Activated naive CD8-positive, alpha-beta T cell treated with anti-CD3 and anti-CD28 coated beads, Interleukin-2, amount 50 U/mL, for 24 hours (primary cell): ENCODE measurements at places on chromosomes 2 and 18.

DNA sequence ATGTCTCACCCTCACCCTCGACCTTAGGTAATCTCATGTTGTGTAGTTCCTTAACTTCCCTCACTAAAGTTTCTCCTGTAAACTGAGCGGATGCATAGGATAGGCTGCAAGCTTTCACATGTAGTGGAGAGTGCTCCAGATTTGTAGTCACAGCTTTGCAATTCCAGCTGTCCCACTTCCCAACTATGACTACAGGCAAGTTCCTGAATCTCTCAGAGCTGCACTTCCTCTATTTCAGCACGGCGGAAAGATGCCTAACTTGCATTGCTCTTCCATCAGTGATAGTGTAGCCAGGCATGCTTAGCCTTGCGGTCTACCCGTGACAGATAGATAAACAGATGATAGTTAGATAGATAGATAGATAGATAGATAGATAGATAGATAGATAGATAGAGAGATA is 183.1 kb upstream of the CCDC68 start:
- H3K4me1 ChIP-seq, result no peaks in the 10 kb centered on the region
- no peak overlapping the region for H3K27ac ChIP-seq
- H3K36me3 ChIP-seq, result no peaks in the 10 kb centered on the region
- no peak for DNase-seq

- H3K36me3 ChIP-seq, result no peaks in the 10 kb centered on the region
- no peaks in the 10 kb centered on the region for H3K27me3 ChIP-seq
- peaks cover 75% of the 10 kb centered on the region for H3K4me1 ChIP-seq
These were observed 22.4 kb upstream of the STAT4 start for GRCh38 chr2:191173206-191173605.

- no peaks in the 10 kb centered on the region for H3K4me1 ChIP-seq
- DNase-seq, result no peak
- peaks cover 2% of the 10 kb centered on the region for H3K27me3 ChIP-seq
These were observed at the start of gene PPP1R1C for GRCh38 chr2:181985632-181986205. TSS of gene PPP1R1C (plus strand) at chr2:181985853. CDS start at chr2:181986111, 258 bp downstream.

DNA sequence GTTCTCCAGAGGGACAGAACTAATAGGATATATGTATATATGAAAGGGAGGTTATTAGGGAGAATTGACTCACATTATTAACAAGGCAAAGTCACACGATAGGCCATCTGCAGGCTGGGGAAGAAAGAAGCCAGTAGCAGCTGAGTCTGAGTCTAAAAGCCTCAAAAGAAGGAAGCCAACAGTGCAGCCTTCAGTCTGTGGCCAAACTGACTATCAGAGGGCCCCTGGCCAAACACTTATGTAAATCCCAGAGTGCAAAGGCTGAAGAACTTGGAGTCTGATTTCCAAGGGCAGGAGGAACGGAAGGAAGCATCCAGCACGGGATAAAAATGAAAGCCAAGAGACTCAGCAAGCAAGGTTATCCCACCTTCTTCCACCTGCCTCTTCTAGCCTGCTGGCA is 108.0 kb upstream of the LDLRAD4 start:
- H3K27me3 ChIP-seq, result no peaks in the 10 kb centered on the region
- H3K4me1 ChIP-seq, result peaks cover 5% of the 10 kb centered on the region
- no peak overlapping the region for H3K27ac ChIP-seq
- H3K36me3 ChIP-seq, result peaks cover 50% of the 10 kb centered on the region
- H3K4me3 ChIP-seq, result no peak overlapping the region

DNA sequence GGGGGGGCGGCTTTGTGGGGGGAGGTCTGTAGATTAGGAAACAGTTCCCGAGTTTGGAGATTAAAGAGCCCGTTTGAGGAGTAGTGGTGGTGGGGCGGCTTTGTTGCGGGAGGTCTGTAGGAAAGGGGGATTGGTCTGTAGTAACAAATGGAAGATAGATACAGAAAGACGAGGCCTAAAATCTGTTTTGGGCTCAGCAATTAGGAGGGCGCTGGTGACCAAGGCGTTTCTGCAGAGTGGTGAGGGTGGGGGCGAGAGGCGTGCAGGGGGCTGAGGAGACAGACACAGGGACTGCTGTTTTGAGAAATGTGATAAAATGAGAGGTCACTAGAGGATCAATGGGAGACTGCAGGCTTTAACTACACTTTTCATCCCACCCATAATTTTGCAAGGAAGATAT is 1.6 kb upstream of the ADNP2 start:
- no peak for DNase-seq
- H3K4me1 ChIP-seq, result peaks cover 37% of the 10 kb centered on the region
- no peak overlapping the region for H3K4me3 ChIP-seq
- H3K27me3 ChIP-seq, result no peaks in the 10 kb centered on the region
- H3K36me3 ChIP-seq, result peaks cover 9% of the 10 kb centered on the region

DNA sequence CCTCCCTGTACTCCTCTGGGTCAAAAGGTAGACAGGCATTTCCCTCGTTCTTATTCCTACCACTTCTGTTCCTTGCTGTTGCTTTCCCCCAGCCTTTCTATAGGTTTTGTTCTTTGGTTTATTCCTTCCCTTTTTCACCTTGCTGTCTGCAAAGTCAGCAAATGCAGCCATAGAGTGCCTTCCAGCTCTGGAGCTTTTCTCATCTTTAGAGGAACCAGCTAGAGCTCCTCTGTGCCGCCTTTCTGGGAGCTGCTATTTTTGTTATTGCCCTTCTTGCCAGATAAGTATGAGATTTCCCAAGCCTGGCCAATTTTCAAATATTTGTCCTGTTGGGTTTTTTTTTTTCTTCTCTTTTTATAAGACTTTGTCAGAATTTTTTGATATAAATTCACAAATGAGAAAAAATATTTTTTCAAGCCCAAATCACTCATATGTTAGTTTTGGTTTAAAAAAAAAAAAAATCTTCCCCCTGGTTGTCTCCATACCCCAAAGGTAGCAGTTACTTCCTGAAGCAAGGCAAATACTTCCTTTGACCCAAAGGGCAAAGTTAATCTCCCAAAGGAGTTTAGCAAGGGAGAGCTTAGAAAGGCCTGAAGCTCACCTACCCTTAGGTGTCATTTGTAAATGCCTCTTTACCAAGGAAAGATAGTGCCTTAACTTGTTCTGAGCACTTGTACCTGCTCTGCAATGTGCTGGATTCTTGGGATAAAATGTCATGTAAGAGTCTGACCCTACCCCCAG is 5.1 kb upstream of the TTC27 start:
- H3K27me3 ChIP-seq, result no peaks in the 10 kb centered on the region
- peaks cover 9% of the 10 kb centered on the region for H3K36me3 ChIP-seq
- peaks cover 7% of the 10 kb centered on the region for H3K4me1 ChIP-seq
- no peak overlapping the region for H3K27ac ChIP-seq
- DNase-seq, result no peak
- no peak overlapping the region for H3K4me3 ChIP-seq

GRCh38 chr2:177553176-177553884 is 160.8 kb downstream of the AGPS start:
- H3K27ac ChIP-seq, result peak overlapping the region; percentile 99
- H3K4me1 ChIP-seq, result peaks cover 13% of the 10 kb centered on the region
- H3K27me3 ChIP-seq, result no peaks in the 10 kb centered on the region

DNA sequence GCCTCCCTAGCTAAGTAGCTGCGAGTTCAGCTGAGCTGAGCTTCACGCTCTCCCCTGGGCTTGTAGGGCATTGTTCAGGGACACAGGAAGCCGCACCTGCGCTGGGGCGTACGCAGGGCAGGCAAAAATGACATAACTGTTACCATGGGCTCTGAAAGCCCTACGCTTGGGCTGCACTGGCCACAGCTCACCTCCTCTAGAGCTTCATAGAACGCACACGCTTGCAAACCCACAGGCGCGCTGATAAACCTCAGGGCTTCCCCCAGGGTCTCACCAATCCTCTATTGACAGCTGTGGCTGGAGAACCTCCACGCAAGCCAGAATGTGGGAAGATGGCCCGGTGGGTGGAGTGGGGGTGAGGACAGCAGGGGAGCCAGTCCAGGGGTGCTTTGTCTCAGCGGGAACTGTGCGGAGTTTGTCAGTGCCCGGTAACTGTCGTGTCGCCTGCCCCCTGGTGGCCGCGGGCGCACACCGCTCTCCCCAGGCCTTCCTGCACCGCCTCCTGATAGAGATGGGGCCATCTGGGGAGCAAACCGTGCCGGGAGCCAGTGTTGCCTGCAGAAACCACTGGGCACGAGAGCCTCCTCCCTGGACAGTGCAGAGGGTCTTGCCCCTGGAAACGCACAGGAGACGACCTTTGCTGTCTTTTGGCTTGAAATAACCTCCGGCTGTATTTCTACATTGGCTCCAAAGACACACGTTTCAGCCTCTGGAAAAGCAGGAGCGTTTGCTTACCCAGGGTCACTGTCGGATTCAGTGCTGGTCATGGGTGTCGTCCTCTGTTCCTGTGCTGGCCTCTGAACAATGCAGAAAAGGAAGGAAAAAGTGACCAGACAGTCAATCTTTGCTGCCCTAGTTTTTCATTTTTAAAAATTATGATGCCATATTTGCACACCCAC is 17.0 kb upstream of the CIDEA start:
- no peaks in the 10 kb centered on the region for H3K36me3 ChIP-seq
- H3K27ac ChIP-seq, result no peak overlapping the region
- no peaks in the 10 kb centered on the region for H3K4me1 ChIP-seq
- no peak overlapping the region for H3K4me3 ChIP-seq
- peaks cover 23% of the 10 kb centered on the region for H3K27me3 ChIP-seq
- DNase-seq, result peak; percentile 81

DNA sequence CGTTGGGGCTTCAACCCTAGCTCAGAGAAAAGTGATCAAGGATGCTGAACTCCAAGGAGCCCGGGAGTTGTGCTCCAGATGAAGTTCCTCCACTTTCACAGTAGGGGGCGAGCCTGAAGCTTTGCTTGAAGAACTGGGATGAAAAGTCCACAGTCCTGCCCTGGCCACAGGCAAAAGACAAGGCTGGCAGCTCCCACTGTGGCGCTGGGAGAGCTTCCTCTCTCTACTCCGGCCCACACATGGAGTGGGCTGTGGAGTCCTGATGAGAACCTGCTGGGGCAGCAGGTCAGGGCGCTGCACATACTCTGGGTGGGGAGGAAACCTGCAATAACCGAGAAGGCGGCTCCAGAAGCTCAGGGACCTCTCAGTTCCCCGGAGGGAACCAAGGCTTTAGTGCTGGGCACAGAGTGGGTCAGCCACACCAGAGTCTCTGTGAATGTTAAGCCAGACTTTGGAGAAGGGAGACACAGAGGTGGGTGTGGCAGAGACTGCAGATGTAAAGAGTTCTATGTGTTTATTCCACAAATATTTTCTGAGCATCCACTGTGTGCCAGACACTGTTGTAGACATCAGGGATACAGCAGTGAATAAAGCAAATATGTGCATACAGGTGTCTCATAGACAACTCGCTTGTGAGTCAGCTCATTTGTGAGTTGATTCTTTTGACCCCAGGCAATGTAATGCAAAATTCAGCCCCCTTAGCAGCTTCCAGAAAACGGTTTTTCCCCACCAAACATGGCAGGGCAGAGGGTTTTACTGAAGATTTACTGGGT is 48.0 kb upstream of the MRPL33 start:
- H3K27ac ChIP-seq, result no peak overlapping the region
- H3K27me3 ChIP-seq, result peaks cover 3% of the 10 kb centered on the region
- peaks cover 30% of the 10 kb centered on the region for H3K4me1 ChIP-seq
- no peaks in the 10 kb centered on the region for H3K36me3 ChIP-seq

GRCh38 chr2:8541223-8541622 is 140.6 kb upstream of the ID2 start:
- no peak overlapping the region for H3K4me3 ChIP-seq
- no peaks in the 10 kb centered on the region for H3K36me3 ChIP-seq
- no peak for DNase-seq
- H3K27me3 ChIP-seq, result peaks cover 6% of the 10 kb centered on the region
- H3K27ac ChIP-seq, result peak overlapping the region; percentile 54

GRCh38 chr2:43021791-43022509 is 204.5 kb downstream of the ZFP36L2 start:
- H3K27me3 ChIP-seq, result no peaks in the 10 kb centered on the region
- H3K4me1 ChIP-seq, result peaks cover 8% of the 10 kb centered on the region
- H3K27ac ChIP-seq, result no peak overlapping the region
- no peak overlapping the region for H3K4me3 ChIP-seq

GRCh38 chr2:120283649-120284048 is 31.0 kb downstream of the RALB start:
- H3K27ac ChIP-seq, result no peak overlapping the region
- DNase-seq, result no peak
- peaks cover 25% of the 10 kb centered on the region for H3K36me3 ChIP-seq
- H3K4me3 ChIP-seq, result no peak overlapping the region

GRCh38 chr2:201116115-201116958 is at the start of gene CFLAR:
TSS of gene CFLAR (plus strand) at chr2:201116164. CDS start at chr2:201129866, 13,702 bp downstream.
- peak; percentile 86 for DNase-seq
- no peaks in the 10 kb centered on the region for H3K27me3 ChIP-seq
- H3K27ac ChIP-seq, result peak within 1 kb of the TSS; percentile 99
- peak within 1 kb of the TSS; percentile 98 for H3K4me3 ChIP-seq
- H3K4me1 ChIP-seq, result peaks cover 41% of the 10 kb centered on the region

DNA sequence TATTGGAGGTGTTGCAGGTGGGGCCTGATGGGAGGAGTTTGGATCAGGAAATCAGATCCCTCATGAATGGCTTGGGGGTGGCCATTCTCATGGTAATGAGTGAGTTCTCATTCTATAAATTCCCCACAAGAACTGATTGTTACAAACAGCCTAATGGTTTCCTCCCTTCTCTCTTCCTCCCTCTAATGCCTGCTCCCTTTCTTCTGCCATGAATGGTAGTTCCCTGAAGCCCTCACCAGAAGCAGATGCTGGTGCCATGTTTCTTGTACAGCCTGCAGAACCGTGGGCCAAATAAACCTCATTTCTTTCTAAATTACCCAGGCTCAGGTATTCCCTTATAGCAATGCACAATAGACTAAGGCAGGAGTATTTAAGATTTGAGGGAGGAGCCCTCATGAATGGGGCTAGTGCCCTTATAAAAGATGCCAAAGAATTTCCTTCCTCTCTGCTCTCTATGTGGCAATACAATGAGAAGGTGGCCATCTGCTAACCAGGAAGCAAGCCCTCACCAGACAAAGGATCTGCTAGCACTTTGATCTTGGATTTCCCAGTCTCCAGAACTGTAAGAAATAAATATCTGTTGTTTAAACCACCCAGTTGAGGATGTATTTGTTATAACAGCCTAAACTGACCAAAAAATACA is 251.8 kb downstream of the ZEB2 start:
- H3K36me3 ChIP-seq, result peaks cover 12% of the 10 kb centered on the region
- no peaks in the 10 kb centered on the region for H3K27me3 ChIP-seq
- no peak for DNase-seq
- no peak overlapping the region for H3K4me3 ChIP-seq
- peaks cover 51% of the 10 kb centered on the region for H3K4me1 ChIP-seq

DNA sequence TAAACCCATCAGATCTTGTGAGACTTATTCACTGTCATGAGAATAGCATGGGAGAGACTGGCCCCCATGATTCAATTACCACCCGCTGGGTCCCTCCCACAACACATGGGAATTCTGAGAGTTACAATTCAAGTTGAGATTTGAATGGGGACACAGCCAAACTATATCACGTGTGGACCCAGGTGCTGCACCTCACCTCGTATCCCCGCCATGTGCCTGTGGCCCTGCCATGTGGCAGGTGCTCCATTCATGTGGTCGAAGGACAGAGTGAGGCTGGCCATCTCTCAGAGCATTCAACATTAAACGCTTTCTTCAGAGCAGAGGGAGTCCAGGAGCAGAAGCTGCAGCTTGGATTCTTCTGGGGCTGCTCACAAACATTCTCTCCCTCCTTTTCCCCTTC is 32.3 kb downstream of the MROH2A start:
- DNase-seq, result no peak
- peaks cover 7% of the 10 kb centered on the region for H3K27me3 ChIP-seq
- no peak overlapping the region for H3K27ac ChIP-seq
- H3K36me3 ChIP-seq, result no peaks in the 10 kb centered on the region

- no peak for DNase-seq
- no peak overlapping the region for H3K27ac ChIP-seq
- no peaks in the 10 kb centered on the region for H3K4me1 ChIP-seq
- H3K4me3 ChIP-seq, result no peak overlapping the region
These were observed 266.2 kb upstream of the REV1 start for GRCh38 chr2:99756059-99756458.
